ENCODE measurements at places on chromosomes 5 and 9.

GRCh38 chr5:62499756-62500155, 78.9 kb upstream of the LRRC70 start:
- no peak for DNase-seq

DNA sequence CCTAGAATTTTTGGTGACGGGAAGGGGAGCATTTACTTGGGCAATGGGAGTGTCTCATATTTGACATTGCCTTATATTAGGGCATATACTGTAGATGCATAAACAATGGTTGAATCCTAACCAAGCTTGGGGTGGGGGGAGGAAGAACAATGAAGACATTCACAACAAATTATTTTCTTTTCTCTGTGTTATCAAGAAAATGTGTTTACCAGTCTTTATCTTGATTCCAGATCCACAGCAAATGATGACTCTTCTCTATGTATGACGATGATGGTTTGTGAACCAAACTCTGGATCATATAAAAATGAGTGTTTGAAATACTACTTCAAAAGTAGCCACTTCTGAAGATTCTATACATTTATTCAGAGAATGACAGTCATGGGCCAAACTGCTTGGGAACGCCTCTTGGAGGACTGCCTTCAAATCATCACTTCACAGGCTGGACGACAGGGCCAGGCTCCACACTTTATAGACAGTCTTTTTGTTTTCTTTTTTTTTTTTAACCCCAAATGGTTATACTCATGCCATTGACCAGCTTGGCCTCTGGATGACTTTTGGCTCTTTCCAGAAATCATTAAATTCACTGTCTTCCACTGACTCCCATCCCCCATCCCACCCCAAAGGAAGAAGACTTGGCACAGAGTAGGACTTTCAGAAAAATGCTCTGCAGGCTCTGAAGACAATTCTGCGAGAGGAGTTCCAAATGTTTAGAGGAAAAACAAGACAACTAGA, 123.8 kb upstream of the LIFR start:
- no peak for DNase-seq

DNA sequence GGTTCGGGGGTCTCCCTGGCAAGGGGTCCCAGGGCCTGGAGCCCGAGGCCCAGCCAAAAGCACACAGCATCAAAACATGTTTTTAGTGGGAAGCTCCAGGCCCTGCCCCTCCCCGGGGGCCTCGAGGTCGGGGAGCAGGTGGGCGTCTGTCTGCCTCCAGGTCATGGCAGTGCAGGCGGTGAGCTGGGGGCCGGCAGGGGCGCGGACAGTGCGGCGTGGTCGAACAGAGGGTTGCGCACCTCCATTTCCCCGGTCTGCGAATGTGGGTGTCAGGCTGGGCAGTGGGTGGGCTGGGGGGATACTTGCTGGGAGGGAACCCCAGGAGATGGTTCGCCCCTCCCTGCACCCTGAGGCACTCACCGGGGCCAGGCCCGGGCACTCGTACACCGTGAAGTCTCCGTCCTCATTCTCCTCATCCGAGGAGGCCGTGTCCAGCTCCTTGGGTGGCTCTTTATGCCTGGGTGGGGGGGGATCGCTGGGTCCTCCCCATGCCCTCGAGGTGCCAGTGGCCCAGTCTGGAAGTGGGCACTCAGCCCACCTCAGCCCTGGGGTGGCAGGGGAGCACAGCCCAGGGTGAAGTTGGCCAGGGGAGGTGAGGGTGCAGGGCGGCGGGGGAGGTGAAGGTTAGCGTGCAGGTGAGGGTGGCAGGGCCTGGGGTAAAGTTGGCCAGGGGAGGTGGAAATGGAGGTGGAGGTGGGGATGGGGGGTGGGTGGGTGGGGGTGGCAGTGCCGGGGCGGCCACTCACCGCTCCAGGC, 6.2 kb downstream of the NPDC1 start:
- no peak for DNase-seq

- no peak for DNase-seq
Measured at GRCh38 chr9:107540164-107540561, 50.6 kb upstream of the KLF4 start.

- no peak for DNase-seq
Measured at GRCh38 chr9:107313555-107314096, 30.5 kb downstream of the RAD23B start.

GRCh38 chr5:74205767-74206578, 434.6 kb downstream of the ENC1 start:
- DNase-seq = no peak

Data from chondrocyte (in vitro differentiated cells).